ENCODE measurements at places on chromosomes 5 and 9.

GRCh38 chr5:127440831-127441230 lies 76.6 kb upstream of the PRRC1 start:
- no peak for DNase-seq

DNA sequence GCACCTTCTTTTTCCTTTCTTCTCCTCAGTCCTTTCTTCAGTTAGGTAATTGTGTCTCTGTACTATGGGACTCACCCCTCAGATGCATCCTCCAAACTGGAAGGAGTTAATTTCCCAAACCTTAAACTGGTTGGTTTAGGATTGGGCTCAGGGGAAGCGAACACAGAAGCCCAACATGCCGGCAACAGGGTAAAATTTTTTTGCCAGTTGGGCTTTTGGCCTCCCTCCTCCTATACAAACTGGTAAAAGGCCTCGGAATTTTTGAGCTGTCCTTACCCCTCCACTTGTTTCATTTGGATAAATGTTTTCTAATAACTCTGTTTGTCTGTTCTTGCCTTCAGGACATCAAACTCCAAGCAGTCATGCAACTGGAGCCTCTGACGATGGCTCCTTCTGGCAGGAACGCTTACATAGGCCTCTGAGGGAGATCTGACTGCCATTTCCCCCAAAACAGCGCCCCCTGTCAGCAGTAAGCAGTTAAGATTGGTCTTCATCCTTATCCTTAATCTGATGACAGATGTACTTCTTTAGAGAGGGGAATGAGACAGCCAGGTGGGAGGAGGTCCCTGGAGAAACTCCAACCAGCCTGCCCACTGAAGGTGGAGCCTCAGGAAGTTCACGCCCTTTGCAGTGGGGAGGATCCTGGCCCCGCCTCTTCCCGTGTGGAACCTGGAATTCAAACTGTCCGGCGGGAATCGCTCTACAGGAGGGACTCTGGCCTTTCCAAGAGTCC lies 57.8 kb upstream of the SPINK5 start:
- DNase-seq: no peak

GRCh38 chr5:134079748-134080581 lies 34.5 kb upstream of the TCF7 start:
- DNase-seq: no peak

- DNase-seq: no peak
Observed at GRCh38 chr5:170479484-170479883, 24.3 kb upstream of the KCNIP1 start.

GRCh38 chr5:170046241-170046640 lies 59.5 kb upstream of the FOXI1 start:
- no peak for DNase-seq

- DNase-seq: no peak
Observed at GRCh38 chr9:38334234-38334633, 58.3 kb upstream of the ALDH1B1 start.

DNA sequence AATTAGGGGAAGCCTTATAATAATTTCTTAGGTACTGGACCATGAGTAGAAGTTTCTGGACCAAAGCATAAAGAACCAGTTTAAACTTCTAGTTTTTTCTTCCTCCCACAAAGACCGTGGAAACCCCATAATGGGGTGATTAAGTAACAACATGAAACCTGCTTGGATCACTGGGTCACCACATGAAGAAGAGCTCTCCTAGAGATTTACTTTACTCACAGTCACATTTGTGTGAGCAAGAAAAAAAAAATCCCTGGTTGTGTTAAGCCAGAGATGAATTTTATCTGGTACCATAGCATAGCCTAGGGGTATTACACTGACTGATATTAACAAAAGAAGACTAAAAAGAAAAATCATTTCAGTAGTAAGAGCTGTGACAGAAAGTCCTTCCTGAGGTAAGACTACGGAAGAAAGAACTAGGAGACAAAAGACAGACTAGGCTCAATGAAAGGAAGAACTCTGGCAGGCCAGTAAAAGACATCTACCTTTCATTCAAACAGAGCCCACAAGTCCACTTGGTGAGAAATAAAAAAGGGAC lies 15.2 kb downstream of the OTP start:
- no peak for DNase-seq

DNA sequence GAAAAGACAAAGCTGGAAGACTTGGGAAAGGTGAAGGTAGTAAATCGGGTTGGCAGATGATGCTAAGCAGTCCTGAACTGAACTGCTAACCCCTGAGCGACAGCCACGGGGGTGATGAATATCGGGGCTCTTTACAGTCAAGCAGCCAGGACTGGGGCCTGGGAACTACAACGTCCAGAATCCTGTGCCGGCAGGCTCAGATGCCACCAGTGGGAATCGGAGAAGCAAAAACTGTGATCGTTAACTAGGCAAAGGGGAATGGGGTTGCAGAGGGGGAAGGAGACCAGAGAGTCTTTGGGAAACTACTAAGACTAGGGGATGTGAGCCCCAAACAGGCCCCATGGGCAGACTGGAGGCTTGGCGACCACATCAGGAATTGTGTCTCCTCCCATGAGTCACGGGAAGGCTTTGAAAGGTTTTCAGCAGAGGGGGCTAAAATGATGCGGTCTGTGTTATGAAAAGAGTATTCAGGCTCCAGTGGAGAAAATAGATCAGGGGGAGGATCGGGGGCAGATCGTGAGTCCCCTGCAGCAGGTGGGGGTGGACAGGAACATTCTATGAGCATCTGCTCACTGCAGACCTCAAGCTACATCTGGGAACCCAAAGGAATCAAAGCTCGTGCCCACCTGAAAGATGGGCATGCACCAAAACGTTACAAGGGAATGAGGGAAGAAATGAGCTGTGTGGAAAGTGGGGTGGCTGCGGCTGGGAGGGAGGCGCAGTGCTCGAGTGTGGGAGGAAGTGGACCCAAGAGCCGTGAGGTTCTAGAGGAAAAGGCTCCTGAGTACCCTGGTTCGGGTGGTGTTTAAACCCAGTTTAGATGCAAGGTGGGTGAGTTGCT lies 53.8 kb downstream of the HRH2 start:
- DNase-seq: no peak

- DNase-seq: peak; percentile 88
Observed at GRCh38 chr5:127072861-127073846, at the start of gene C5orf63. TSS of gene C5orf63 (minus strand) at chr5:127073502. CDS start at chr5:127058995, 14,507 bp downstream.

- no peak for DNase-seq
Observed at GRCh38 chr5:95773335-95774059, 42.4 kb downstream of the RHOBTB3 start.

- no peak for DNase-seq
Observed at GRCh38 chr9:94706922-94707321, 19.6 kb upstream of the AOPEP start.

DNA sequence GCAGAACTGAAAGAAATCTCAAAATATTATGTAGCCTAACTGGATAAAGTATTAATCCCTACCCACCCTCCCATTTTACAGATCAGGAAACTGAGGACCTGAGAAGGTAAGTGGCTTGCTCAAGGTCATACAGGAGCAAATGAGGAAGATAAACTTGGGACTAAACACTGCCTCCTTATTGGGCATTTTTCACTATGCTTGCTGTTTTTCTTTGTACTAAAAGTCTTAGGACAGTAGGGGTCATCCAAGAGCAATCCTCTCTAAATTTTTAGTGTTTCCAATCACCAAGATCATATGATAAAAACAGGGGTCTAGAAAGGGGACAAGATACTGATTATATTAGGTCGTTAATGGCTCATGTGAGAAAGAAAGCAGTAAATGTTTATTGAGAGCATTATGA lies 80.8 kb downstream of the RORB start:
- DNase-seq: no peak

- no peak for DNase-seq
Observed at GRCh38 chr5:125057912-125058826, 311.7 kb upstream of the ZNF608 start.

- no peak for DNase-seq
Observed at GRCh38 chr5:110329955-110330525, 396.4 kb downstream of the TMEM232 start.

- no peak for DNase-seq
Observed at GRCh38 chr5:179256328-179257175, 88.7 kb downstream of the ADAMTS2 start.

- no peak for DNase-seq
Observed at GRCh38 chr9:77599492-77599891, 48.6 kb downstream of the GNA14 start.

DNA sequence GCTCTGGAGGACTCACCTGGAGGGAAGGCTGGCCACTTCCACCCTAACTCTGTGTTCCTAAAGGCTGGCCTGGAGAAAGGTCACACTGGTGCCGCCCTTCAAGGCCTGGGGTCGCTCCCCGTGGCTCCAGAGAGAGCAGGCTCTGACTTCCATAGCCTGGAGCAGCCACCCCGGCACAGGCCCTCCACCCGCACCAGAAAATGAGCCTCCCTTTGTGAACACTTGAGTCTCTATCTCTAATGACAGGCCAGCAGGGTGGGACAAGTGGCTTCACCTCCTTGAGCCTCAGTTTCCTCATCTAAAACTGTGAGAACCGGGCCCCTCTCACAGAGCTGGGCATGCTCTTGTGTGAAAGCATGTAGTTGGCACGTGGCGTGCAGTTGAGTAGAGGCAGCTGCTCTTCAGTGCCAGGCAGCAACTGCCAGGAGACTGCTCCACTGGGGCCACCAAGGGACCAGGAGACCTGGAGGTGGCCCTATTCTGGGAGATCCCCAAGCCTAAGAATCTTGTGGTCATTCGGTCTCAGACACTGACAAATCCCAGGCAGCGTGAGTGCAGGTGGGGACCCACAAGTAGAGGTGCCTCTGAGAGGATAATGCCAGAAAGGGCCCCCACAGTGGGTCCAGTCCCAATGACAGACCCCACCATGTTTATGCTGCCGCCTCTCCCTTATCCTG lies 56.7 kb upstream of the GARNL3 start:
- DNase-seq: no peak

DNA sequence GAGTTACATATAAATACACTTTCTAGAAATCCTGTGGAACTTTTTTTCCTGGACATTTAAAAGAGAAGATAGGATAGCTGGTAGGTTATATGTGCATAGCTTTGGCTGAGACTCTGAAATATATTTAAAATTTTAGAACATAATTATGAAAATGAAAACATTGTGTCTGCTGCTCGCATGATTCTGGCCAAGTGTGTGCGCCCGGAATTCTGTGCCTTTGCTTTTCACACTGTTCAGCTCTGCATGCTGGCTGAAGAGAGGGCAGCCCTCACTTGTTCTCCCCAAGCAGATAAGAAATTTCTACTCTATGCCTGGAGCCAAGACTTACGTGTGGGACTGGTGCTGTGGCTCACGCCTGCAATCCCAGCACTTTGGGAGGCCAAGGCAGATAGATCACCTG lies 153.9 kb downstream of the MED10 start:
- DNase-seq: no peak

- no peak for DNase-seq
Observed at GRCh38 chr5:14849516-14850294, 21.9 kb downstream of the ANKH start.

GRCh38 chr5:162372256-162372655 lies 304.7 kb downstream of the GABRG2 start:
- DNase-seq: no peak

DNA sequence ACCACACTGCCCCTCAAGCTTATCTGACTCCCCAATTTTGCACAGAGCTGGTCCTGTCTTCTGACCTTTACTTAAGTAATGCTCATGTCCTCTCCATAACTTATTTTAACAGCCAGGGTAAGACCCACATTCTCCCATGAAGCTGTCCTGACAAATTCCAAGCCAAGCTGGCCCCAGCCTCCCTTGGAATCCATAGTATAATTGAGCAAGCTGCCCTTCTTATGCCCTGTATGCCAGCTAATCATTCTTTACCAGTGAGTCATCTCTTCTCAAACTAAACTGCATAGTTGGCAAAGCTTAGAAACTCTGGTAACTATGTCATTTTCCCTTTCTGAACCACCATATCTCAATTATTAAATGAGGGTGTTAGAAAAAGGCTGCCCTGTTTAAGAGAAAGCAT lies 92.4 kb downstream of the NFIB start:
- no peak for DNase-seq

GRCh38 chr9:3290231-3290840 lies 235.5 kb downstream of the RFX3 start:
- no peak for DNase-seq

All from germinal center (tissue), 1 donor.